EL (cell line): ENCODE measurements at places on chromosomes 3 and 15.

GRCh38 chr3:193130576-193130975 lies 110.4 kb upstream of the PLAAT1 start:
- no peak for DNase-seq

DNA sequence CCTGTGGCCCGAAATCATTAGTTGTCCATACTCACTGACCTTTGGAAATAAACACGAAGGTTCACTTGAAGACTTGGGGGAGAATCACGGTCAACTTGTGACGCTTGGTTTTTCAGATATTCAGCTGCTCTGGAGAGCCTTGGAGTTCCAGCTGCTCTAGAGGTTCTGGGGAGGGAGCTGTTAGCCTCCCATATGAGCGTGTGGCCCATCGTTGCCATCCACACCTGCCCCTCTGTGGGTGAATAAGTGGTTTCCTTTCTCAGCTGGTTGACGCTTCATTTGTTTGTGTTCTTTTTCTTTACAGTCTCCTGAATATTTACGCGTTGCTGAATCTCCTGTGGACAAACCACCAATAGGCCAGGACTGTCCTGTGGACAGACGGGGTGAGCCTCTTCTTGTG lies 35.6 kb downstream of the APBA2 start:
- no peak for DNase-seq

DNA sequence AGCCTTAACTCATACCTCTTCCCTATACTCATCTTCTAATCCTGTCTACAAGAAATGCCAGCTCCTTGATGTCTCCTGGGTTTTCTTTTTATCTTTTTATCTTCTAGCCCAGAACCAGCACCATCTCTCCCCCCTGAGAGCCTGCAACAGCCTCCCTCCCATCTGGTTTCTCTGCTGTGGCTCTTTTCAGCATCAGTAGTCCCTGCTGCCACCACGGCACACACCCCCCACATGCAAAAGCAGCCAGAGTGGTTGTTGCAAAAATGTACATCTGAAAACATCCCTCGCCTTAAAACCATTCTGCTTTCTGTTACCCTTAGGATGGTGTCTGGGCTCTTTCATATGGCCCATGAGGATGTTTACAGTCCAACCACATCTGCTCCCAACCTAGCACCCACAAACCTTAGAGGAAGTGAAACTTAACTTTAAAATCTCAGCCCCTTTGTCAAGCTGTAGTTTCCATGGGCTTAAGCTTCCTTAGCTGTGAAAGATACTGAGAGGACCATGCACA lies 775 bp downstream of the TTC21A start:
- no peak for DNase-seq

DNA sequence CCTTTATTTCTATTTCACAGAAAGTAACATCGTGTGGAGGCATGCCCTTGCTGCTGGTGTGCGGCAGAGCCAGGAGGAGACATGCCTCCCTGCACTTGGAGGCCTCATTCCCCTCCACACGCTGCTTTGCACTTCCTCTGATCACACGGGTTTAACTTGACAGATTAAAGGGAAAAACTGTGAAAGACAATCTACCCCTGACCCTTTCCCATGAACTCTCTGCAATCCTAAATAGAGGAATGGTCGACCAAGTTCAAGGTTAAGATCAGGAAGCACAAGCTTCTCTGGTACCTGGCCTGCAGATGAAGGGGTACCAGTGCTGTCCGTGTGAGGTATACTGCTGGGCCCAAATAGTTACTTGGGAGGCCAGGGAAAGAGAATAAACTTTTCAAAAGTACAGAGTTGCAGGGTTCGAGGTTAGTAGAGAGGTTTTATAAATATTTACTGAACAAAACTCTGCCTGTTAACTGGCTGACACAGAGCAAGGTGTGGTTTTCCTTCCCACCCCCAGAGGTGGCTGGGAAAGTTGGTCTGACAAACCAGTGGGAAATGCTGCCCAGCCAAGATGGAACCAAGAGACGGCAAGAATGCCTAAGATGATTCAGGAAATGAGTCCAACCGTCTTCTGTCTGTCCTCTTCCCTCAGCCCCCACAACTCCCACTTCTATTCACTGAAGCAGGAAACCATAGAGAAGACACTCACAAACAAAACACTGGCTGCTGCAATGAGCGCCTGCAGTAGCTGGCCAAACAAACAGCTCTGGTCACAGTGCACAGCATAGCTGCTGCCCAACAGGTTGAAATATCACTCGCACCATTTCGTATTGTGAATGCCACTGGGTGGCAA lies 79.6 kb downstream of the IGF2BP2 start:
- peak; percentile 94 for DNase-seq
